ENCODE measurements at places on chromosomes 11 and 22.

DNA sequence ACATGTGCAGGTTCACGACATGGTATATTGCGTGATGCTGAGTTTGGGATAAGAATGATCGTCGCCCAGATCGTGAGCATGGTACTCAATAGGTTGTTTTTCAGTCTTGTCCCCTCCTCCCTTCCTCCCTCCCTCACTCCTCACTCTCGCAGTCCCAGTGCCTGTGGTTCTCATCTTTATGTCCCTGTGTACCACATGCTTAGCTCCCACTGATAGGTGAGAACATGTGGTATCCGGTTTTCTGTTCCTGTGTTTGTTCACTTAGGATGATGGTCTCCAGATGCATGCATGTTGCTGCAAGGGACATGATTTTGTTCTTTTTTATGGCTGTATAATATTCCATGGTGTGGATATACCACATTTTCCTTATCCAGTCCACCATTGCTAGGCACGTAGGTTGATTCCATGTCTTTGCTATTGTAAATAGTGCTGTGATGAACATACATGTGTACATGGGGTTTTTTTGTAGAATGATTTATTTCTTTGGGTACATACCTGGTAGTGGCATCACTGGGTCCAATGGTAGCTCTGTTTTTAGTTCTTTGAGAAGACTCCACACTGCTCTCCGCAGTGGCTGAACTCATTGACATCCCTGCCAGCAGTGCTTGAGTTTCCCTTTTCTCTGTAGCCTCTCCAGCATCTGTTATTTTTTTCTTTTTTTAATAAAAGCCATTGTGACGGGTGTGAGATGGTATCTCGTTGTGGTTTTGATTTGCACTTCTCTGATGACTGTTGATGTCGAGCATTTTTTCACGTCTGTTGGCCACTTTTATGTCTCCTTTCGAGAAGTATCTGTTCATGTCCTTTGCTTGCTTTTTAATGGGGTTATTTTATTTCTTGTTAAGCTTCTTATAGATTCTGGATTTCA is 16.4 kb downstream of the ZBED4 start:
- no peak for DNase-seq

- no peak for DNase-seq
Measured at GRCh38 chr22:50584106-50585096, 1.8 kb upstream of the CHKB start.

DNA sequence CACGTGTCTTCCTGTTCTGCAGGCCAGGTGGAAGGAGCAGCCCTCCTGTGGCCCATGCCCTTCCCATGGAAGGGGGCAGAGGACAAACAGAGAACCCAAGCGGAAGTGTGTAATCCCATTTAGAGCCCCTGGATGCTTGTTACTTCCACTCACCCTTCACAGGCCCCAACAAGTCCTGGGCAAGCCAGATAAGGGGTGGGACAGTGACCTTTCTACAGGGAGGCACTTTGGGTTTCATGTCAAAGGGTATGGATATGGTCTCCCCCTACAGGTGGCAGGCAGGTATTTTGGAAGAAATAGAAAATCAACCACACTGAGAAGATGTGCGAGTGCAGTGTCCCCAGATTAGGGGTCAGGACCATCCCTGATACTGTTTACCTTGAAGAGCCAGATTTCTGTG is 11.4 kb downstream of the MPEG1 start:
- DNase-seq = no peak

- no peak for DNase-seq
Measured at GRCh38 chr11:14423633-14424032, 64.7 kb upstream of the RRAS2 start.

DNA sequence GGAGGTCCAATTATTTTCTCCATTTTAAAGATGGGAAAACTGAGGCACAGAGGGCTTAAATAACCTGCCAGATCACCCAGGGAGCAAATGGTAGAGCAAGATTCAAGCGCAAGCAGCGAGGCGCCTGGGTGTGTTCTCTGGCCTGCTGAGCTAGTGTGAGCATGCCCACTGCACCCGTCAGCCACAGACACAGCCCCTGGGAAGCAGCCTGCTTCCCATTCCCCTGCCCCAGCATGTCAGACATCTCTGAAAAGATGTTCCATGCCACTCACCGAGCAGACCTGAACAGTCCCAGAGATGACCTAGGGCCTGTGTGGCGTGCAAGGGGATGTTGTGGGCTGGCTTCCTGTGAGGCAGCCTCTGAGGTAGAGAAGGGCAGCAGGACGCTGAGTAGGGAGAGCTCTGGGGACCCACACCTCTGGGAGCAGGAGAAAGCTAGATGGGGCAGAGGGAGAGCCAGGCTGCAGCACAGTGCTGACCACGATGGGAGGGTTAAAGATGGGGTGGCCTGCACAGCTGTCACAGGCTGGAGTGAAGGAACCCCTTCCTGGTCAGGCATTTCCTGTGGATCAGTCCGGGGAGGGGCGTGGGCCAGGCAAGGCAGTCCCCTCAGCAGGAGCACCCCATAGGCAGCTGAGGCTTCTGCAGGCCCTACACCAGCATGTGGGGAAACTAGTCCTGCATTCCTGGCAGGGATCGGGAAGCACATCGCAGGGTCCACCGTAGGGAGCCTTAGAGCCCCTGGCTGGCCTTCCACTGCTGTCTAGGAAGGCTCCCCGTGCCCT is 101.4 kb downstream of the GALNT18 start:
- no peak for DNase-seq

DNA sequence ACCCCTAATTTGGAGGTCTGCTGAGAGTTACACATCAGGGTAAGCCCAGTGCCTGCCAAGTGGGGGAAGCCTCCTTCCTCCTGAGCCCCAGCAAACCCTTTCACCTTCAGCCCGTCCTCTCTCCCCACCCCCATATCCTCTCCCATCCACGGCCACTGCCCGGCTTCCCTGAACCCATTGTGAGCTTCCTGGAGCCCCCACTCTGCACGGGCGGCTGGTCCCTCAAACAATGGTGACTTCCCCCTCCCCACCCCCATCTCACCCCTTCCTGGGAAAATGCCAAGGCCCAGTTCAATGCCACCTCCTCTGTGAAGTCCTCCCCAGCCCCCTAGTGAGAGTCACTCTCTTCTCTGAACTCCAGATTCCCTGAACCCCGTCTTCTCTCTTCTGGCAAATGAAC is 17.9 kb downstream of the DNAL4 start:
- DNase-seq = no peak

- no peak for DNase-seq
Measured at GRCh38 chr11:106386519-106386918, 309.1 kb downstream of the AASDHPPT start.

DNA sequence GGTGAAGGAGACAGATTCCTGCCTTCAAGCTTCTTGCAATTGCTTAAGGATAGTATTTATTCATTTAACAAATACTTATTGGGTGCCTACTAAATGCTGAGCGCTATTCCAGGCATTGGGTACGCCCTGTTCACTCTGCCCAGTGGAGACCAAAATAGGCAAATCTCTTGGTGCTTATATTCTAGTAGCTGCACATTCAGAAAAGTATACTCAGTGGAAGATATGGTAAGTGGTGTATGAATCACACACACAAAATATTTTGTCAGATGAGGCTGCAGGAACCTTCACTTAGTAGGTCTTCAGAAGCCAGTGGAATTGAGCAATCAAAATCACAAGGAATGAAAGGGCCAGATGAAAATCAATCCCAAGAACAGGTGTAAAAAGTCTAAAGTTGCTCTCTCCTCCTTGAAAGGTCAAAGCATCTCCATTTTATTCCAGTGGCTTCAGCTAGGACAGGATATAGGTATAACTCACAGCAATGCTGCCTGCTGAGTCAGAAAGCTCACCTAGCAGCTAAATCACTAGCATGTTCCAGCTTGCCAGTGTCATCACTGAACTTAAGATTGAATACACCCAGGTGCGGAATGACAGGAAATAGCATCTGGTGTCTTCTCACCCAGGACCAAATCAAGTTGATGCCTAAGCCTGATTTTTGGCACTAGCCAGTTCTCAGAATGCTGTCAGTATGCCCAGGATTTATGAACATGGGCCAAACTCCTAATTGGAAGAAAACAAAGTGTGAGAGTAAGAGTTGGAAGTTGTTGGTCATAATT is 83.9 kb downstream of the AMOTL1 start:
- DNase-seq = no peak

GRCh38 chr11:3196161-3197043 is 22.2 kb downstream of the MRGPRG start:
- no peak for DNase-seq

- peak; percentile 77 for DNase-seq
Measured at GRCh38 chr11:45237711-45238315, 48.3 kb downstream of the SYT13 start.

GRCh38 chr11:117071344-117071787 is 26.9 kb downstream of the SIK3 start:
- DNase-seq = no peak

- no peak for DNase-seq
Measured at GRCh38 chr11:12159351-12160099, 49.1 kb downstream of the MICAL2 start.

GRCh38 chr22:18118345-18118915 is 7.8 kb downstream of the TUBA8 start:
- DNase-seq = no peak

DNA sequence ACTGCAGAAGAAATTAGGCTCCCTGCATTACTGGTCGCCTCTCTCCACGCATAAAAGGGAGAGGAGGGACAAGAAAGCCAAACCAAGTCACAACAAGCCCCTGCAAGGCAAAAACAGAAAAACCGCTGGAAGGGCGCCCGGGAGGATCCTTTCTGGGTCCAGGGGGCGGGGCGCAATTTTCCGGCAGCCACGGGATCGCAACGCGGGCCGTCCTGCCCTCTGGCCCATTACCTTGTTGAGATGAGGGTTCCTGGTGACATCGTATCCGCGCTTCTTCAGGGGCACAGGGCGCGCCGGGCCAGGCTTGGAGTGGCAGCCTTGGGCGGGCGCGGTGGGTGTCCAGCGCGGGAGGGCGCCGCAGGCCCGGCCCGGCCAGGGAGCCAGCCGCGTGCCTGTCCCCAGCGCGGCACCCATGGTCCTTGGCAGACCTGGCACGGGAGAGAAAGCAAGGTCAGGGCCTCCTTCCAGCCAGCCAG is 847 bp downstream of the ME3 start:
- DNase-seq = peak; percentile 13

DNA sequence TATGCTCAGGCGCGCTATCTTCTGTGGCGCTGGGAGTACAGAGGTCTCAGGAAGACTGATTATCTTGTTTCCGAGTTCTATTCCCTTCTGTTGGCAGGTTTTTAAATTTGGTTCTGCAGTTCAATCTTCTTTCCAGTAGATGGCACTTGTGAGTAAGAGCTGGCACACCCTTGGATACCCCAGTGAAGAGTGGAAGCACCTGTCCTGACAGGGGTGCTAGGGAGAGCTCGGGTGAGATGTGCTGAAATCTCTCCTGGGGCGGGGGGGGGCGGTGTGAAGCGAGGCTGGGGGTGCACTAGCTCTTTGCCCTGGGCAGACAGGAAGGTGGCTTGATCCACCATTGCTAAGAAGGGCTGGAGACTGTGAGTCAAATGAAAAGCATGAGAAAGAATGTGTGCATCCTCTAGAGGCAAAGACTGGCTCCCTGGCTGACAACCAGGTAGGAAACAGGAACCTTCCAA is 679.9 kb upstream of the CCDC179 start:
- DNase-seq = no peak

DNA sequence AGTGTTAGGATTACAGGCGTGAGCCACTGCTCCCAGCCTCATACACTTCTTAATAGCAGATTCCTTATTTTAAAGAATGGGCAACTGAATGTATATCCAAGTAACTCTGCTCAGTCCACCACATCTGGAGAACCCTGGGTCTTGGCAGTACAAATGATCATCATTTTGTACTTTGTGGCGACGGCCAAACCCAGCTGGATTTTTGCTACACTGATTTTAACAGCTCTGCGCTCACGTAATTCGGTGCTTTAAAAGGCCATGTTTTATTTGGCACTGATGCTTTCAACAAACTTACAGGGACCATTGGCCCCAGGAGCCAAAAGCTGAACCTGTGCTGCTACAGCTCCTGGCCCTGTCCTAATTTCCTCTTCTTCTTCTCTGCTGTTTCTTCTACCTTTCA is 60.8 kb upstream of the PDE3B start:
- no peak for DNase-seq

- no peak for DNase-seq
Measured at GRCh38 chr11:35049859-35050531, 89.0 kb upstream of the CD44 start.

DNA sequence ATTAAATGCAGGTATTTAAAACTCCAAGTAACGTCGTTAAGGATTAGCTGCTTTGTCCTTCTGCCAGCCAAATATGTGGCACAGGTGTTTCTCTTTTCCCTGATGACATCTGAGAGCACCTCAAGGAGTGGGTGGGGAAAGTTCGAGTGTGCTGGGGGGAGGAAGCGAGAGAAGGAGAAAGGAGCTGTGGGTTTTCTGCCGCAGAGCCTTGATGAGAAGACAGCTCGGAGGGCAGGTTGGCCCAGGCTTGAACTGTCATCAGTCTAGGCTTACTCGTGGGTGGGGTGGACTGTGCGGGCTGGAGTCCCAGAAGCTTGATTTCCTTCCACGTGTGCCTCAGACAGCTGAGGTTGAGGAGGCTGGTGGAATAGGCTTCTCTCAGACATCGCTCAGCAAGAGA is 15.2 kb upstream of the SORL1-AS1 start:
- no peak for DNase-seq

- DNase-seq = no peak
Measured at GRCh38 chr11:118231461-118231860, 6.7 kb upstream of the JAML start.

DNA sequence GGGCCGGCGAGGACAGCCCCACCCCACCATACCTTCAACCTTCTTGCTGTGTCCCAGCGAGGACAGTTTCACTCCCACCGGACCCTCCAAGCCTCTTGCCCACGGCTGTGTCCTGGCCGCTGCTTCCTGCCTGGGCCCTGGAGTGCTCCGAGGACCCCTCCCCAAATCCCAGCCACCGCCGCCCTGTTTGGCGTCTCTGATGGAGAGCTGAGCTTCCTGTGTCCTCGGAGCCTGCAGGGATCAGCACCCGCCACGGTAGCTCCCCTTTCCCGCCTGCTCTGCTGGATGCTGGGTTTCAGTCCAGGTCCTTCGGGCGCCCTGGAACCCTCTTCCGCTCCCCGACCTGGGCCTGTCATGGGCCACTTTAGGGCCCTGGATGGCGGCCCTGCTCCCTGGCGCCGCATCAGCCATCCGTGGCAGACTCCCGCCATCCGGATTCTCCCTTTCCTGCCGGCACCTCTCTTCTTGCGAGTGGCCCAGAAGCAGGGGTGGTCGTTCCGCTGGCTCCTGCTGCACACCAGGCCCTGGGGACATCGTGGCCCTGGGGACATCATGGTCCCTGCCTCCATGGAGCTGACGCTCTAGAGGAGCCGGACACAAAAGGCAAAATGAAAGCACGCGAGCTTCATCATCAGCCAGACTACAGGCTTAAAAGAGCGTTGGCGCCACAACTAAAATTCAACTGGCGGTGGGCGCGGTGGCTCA is 34.3 kb upstream of the GAL start:
- DNase-seq = no peak

- DNase-seq = no peak
Measured at GRCh38 chr11:77211040-77211451, 83.0 kb downstream of the MYO7A start.

- no peak for DNase-seq
Measured at GRCh38 chr11:45811571-45812290, 6.8 kb downstream of the SLC35C1 start.

GRCh38 chr11:133823211-133823610 is 22.1 kb downstream of the SPATA19 start:
- DNase-seq = no peak

- no peak for DNase-seq
Measured at GRCh38 chr11:69311767-69312385, 17.9 kb downstream of the MYEOV start.

- DNase-seq = no peak
Measured at GRCh38 chr11:34354782-34355181, 3.0 kb downstream of the ABTB2 start.
